ENCODE measurements at places on chromosomes 16 and 17. TPM values are rescaled to one million over a fixed set of nuclear protein-coding genes. Genes with fewer than 3 reads are reported as not detected.

DNA sequence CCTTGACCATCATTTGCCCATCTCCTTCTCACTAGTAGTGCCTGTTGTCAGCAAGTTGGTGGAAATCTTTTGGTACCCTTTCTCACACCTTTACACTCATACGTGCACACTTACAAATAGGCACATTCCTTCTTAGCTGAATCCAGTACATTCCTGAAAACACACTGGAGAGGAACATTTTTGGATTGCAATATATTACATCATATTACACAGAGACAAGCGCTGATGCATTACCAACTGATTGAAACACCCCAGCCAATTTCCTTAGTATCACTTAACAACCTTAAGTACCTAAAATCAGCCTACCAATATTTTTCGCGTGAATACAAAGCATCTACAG lies 64.1 kb downstream of the PLCG2 start:
- no peaks in the 10 kb centered on the region for H3K36me3 ChIP-seq
- no peak overlapping the region for H3K27ac ChIP-seq
- no peak overlapping the region for H3K4me3 ChIP-seq
- no peak for DNase-seq
- no peaks in the 10 kb centered on the region for H3K4me1 ChIP-seq
- H3K27me3 ChIP-seq: no peaks in the 10 kb centered on the region

Gene MFAP4
- 3.8 TPM for total RNA-seq

Gene GRIN2A
- total RNA-seq: 1.8 TPM

Gene OR3A3
- not detected for total RNA-seq

Gene MEFV
- not detected for total RNA-seq

DNA sequence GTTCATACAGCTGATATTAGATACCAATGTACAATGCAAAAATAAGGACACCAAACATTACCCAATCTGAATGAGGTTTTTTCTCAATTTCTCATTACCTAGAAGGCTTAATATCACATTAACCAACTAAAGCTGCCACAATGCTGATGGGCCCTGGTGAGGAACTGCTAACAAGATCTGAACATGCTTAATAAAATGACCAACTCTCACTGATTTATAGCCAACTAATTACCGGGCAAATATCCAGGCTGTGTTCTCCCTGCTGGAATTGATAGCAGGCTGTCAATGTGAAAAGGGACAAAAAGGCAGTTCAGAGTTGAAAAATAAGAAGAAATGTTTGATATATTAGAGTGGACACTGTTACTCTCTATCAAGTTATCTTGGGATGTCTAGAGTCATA lies 124.6 kb downstream of the TOX3 start:
- H3K27ac ChIP-seq: no peak overlapping the region
- DNase-seq: no peak
- H3K4me3 ChIP-seq: no peak overlapping the region
- H3K36me3 ChIP-seq: no peaks in the 10 kb centered on the region

GRCh38 chr17:64209983-64210382 lies 53.1 kb downstream of the TEX2 start:
- DNase-seq: no peak
- no peak overlapping the region for H3K4me3 ChIP-seq
- H3K36me3 ChIP-seq: no peaks in the 10 kb centered on the region
- no peak overlapping the region for H3K27ac ChIP-seq
- no peaks in the 10 kb centered on the region for H3K27me3 ChIP-seq

DNA sequence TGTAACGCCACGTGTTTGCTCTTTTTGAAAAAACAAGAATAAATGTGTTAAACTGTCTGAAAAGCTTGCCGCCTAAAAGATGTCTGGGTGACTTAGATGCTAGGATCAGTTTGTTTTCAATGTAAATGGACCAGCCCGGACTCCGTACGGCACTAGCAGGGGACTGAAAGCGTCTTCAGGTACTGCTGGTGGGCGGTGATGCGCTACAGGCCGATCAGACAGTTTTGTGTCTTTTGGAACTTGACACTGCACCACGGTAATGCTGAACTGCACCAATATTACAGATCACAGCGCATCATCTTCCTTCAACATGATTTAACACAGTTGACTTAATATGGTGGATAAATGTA lies 727 bp upstream of the MBTPS1 start:
- peak overlapping the region; percentile 92 for H3K4me3 ChIP-seq
- 0 out of 2 replicates have a peak overlapping the region, but pooled peaks have one; percentile 46 for H3K27ac ChIP-seq
- H3K36me3 ChIP-seq: peaks cover 2% of the 10 kb centered on the region
- DNase-seq: no peak
- H3K4me1 ChIP-seq: 0 out of 2 replicates have a peak, but pooled peaks cover 2% of the 10 kb centered on the region

DNA sequence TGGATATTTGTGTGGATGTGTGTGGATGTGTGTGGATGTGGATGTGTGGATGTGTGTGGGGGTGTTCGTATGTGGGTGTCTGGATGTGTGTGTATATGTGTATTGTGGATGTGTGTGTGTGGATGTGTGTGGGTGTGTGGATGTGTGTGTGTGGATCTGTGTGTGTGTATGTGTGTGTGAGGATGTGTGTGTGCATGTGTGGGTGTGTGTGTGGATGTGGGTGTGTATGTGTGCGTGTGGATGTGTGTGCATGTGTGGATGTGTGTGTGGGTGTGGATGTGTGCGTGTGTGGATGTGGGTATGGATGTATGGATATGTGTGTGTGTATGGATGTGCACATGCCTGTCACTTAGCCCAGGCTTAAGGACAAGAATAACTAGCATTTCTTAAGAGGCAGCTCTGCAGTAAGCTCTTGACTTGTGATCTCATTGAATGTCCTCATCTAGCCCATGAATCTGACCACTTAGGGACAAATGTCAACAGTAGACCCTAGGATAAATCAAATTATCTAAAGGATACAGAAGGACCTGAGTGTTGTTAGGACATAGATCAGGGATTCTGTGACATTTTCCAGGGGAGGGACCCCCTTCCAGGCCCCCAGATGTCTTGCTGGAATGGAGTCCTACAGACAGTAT lies 83.5 kb downstream of the BMERB1 start:
- no peak overlapping the region for H3K27ac ChIP-seq
- H3K4me1 ChIP-seq: no peaks in the 10 kb centered on the region
- no peaks in the 10 kb centered on the region for H3K27me3 ChIP-seq
- H3K4me3 ChIP-seq: no peak overlapping the region

GRCh38 chr17:73211745-73212144 lies 18.9 kb downstream of the COG1 start:
- no peak overlapping the region for H3K27ac ChIP-seq
- peaks cover 4% of the 10 kb centered on the region for H3K4me1 ChIP-seq
- no peak for DNase-seq

- no peak overlapping the region for H3K4me3 ChIP-seq
- no peaks in the 10 kb centered on the region for H3K27me3 ChIP-seq
- H3K27ac ChIP-seq: no peak overlapping the region
- no peaks in the 10 kb centered on the region for H3K4me1 ChIP-seq
- H3K36me3 ChIP-seq: no peaks in the 10 kb centered on the region
Observed at GRCh38 chr16:58815181-58815888, 81.2 kb upstream of the GOT2 start.

DNA sequence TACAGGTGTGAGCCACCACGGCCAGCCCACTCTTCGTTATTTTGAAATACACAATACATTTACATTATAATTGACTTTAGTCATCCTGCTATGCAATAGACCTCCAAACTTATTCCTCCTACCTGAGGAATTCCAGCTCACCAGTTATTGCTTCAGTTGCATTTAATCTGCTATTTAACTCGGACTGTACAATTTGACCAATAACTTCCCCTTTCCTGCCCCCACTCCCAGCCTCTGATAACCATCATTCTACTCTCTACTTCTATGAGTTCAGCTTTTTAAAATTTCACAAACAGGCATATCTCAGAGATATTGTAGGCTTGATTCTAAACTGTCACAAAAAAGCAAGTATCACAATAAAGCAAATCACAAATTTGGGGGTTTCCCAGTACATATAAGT lies 157.0 kb downstream of the COPRS start:
- H3K27me3 ChIP-seq: no peaks in the 10 kb centered on the region
- H3K36me3 ChIP-seq: no peaks in the 10 kb centered on the region
- no peak for DNase-seq

Gene PIK3R5
- 4.3 TPM for total RNA-seq

DNA sequence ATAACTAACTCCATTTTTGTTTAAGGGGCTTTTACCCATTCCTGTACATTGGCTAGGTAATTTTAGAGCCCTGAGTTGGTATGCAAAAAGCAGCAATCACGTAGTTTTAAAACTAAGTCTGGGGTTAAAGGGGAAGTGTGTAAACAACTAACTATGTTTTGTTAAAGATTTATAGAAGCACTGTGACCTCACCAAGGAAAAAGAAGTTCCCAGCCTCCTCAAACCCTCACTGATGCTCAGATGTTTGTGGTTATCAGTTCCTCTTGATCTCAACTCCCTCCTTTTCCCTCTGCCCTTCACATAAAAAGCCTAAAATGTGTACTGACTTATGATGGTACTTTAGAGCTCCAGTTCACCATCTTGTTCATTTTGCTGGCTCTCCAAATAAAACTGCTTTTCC lies 119.9 kb upstream of the IRX6 start:
- H3K27me3 ChIP-seq: no peaks in the 10 kb centered on the region
- H3K36me3 ChIP-seq: no peaks in the 10 kb centered on the region
- no peak overlapping the region for H3K27ac ChIP-seq
- no peak overlapping the region for H3K4me3 ChIP-seq
- H3K4me1 ChIP-seq: no peaks in the 10 kb centered on the region
- no peak for DNase-seq

Gene SLC52A1
- 0.61 TPM for total RNA-seq

Gene EPN3
- 5.8 TPM for total RNA-seq

DNA sequence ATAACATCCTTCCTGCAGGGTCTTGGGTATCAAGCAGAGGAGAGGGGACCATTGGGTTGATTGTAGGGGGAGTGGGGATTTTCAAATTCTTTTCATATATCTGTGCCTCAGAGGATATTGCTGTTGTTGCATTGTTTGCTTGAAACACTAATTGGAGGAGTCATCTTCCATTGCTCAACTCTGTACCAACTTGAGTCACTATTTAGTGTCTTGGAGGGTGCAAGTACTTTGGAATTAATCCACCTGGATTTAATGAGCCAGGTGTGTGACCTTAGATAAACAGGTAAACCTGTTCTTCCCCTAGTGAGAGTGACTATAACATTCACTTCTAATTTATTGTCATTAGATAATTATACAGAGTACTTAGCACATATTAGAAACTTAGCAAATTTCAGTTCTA lies 151.3 kb upstream of the CNTNAP4 start:
- no peaks in the 10 kb centered on the region for H3K4me1 ChIP-seq
- no peaks in the 10 kb centered on the region for H3K36me3 ChIP-seq
- no peak overlapping the region for H3K27ac ChIP-seq
- no peaks in the 10 kb centered on the region for H3K27me3 ChIP-seq
- no peak for DNase-seq

Gene TPSB2
- not detected for total RNA-seq

DNA sequence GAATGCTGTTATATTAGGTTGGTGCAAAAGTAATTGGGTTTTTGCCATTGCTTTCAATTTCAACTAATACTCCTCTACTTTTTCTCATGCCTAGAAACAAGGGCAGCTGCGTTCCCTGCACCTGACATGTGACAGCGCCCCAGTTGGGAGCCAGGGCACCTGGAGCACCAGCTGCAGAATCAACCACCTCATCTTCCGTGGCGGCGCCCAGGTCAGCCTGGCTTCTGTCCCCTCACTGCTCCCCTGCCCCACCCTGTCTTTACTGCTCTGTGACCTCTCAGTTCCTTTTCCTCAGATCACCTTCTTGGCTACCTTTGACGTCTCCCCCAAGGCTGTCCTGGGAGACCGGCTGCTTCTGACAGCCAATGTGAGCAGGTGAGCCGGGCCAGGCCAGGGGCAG lies 16.4 kb upstream of the ITGAD start:
- DNase-seq: no peak
- H3K27me3 ChIP-seq: no peaks in the 10 kb centered on the region
- no peaks in the 10 kb centered on the region for H3K4me1 ChIP-seq
- H3K36me3 ChIP-seq: no peaks in the 10 kb centered on the region
- no peak overlapping the region for H3K4me3 ChIP-seq

DNA sequence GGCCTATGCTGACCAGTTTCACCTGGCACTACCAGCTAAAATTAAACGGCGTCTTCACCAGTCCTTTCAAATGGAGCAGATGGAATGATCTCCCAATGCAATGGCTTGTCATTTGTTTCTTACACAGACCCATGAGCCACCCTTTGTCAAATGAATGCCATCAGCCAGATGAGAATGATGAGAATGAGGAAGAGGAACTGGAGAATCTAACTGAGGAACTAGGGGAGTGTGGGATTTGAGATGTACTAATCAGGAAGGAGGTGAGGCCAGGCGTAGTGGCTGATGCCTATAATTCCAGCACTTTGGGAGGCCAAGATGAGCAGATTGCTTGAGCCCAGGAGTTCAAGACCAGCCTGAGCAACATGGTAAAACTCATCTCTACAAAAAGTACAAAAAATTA lies 116.4 kb downstream of the HS3ST3A1 start:
- no peaks in the 10 kb centered on the region for H3K27me3 ChIP-seq
- H3K36me3 ChIP-seq: no peaks in the 10 kb centered on the region

Gene XAF1
- total RNA-seq: not detected

DNA sequence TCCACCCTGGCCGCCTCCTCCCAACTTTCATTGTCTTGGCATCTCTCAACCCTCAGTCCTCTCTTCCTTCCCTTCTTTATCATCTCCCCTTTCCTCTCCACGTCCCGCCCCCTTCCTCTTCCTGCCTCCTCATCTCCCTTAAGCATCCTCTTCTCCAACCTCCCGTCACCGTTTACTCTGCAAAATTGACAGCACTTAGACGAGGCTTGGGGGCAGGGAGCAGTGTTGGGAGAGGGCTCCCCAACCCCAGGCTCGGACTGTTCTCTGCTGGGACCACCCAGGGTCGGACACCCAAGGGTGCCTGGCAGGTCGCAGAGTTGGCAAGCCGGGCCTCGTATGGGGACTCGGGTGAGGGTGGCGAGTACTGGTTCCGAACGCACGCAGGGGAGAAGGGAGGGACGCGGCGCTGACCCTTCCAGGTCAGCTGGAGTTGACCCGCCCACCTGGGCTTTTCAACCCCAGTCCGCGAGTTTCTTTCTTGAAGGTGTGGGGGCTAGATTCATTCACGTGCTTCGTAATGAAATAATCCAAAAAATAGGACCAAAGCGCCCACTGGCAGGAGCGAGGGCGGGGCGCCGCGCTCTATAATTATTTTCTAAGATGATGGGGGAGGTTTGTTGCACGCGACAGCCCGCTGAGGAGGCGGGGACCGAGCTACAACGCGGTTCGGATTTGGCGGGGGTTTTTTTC lies 775 bp upstream of the PAGR1 start:
- peak; percentile 61 for DNase-seq
- peak overlapping the region; percentile 81 for H3K4me3 ChIP-seq
- H3K36me3 ChIP-seq: peaks cover 26% of the 10 kb centered on the region
- H3K4me1 ChIP-seq: peaks cover 24% of the 10 kb centered on the region
- H3K27ac ChIP-seq: no peak overlapping the region
- no peaks in the 10 kb centered on the region for H3K27me3 ChIP-seq

GRCh38 chr17:65047941-65048340 lies 8.6 kb downstream of the GNA13 start:
- H3K4me3 ChIP-seq: no peak overlapping the region
- H3K36me3 ChIP-seq: no peaks in the 10 kb centered on the region
- no peak for DNase-seq
- no peaks in the 10 kb centered on the region for H3K4me1 ChIP-seq
- H3K27me3 ChIP-seq: no peaks in the 10 kb centered on the region

Gene TMC7
- 2.6 TPM for total RNA-seq

GRCh38 chr17:59838052-59838916 lies 54.5 kb downstream of the TUBD1 start:
- no peaks in the 10 kb centered on the region for H3K4me1 ChIP-seq
- no peak for DNase-seq
- H3K36me3 ChIP-seq: peaks cover 7% of the 10 kb centered on the region
- peak overlapping the region; percentile 89 for H3K4me3 ChIP-seq
- no peaks in the 10 kb centered on the region for H3K27me3 ChIP-seq

Gene PLA2G10
- 0.54 TPM for total RNA-seq

- peaks cover 8% of the 10 kb centered on the region for H3K4me1 ChIP-seq
- no peak overlapping the region for H3K27ac ChIP-seq
- H3K27me3 ChIP-seq: peaks cover 25% of the 10 kb centered on the region
- DNase-seq: peak; percentile 77
- peak overlapping the region; percentile 44 for H3K4me3 ChIP-seq
Observed at GRCh38 chr16:3170440-3171180, 17.4 kb upstream of the OR1F1 start.

Gene STH
- total RNA-seq: not detected

All from H1 (cell line).